ENCODE measurements at places on chromosomes 4 and X.

DNA sequence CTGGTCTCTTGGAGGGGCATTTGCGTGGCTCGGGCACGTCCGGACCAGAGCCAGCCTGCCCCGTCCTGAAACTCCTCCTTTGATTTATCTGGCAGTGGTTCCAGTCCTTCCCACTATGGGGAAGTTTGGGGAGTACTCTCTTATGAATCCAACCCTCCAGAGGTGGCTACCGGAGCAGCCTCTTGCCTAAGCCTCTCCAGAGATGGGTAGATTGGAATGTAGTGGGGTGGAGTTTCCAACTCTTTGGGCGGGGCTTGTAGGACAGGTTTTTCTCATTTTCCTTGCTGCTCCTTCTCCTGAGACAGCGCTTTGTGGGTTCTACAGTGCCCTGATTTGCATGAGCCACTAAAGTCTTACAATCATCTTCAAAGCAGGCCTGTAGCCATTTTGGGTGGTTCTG lies 60.1 kb upstream of the XAGE1B start:
- no peak for DNase-seq

GRCh38 chrX:42755815-42756214 lies 22.1 kb downstream of the PPP1R2C start:
- DNase-seq: no peak

DNA sequence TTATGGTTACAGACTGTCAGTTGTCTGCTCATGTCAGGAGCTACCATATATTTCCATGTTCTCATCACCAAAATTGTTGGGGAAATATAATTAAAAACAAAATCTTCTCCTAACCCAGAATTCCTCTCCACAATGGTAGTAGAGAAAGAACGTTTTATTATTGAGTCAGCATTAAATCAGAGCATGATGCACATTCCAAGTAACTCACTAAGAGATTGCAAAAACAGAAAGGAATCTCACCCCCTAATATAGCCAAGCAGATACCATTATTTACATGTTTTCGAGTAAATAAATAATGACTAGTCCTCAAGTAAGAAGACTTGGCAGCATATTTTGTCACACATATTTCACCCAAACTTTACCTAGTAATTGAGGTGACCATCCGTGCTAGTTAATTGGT lies 36.2 kb upstream of the ARHGEF6 start:
- DNase-seq: no peak

DNA sequence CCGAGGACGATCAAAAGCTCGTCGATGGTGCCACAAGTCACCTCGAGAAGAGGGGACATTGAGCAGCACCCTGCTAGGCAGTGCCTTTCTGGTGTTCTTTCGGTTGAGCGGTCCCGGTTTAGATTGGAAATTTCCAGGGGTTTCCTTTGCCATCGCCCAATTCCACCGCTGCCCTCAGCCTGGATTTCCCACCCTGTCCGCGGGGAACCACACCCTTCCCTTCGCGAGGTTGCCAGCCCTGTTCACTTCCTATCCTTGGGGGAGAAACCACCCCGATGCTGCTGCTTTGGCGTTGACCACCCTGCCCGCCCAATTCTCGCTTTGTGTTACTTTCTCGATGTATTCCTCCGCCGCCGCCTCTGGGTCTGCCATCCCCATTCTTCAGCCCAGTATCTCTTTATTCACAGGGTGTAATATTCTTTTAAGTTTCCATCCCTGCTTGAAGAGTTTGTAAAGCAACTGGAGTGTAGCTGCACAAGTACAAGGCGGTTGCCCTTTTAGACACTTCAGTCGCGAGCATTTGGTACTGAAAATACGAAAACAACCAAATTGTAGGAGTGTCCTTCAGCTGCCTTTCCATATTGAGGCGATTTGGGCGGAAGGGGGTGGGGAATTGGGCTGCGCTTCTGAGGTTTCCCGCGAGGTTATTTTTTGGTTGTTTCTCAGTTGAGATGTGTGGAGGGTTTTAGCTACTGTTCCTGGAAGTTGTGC lies 1.1 kb downstream of the OGT start:
- DNase-seq: no peak

DNA sequence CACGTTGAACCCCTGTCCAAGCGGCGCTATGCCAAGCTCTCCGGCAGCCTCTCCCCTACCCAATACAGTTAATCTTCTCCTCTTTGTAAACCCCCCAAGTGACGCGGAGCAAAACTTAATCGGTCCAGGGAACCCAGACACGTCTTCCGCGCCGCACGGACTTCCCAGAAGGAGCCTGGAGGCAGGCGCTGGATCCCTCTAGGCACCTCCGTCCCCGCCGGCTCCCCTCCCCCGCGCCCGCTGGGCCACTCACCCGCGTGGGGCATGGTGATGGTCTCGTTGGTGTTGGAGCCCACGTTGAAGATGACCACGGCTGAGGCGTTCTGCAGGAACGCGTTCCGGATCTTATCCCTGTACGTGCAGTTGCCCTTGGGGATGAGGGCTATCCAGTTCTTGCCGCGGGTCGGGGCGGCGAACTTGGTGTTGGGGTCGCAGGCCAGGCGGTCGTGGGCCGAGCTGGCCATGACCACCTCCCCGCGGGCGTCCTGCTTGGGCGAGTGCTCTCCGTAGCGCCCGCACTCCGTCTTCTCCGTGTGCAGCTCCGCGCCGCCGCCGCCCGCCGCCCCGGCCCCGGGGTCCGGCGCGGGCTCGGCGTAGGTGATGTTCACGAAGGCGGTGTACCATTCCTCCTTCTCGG lies 1.1 kb downstream of the RNF150 start:
- peak; percentile 47 for DNase-seq

- DNase-seq: no peak
These were observed 100.1 kb upstream of the KLF3 start for GRCh38 chr4:38563707-38564495.

DNA sequence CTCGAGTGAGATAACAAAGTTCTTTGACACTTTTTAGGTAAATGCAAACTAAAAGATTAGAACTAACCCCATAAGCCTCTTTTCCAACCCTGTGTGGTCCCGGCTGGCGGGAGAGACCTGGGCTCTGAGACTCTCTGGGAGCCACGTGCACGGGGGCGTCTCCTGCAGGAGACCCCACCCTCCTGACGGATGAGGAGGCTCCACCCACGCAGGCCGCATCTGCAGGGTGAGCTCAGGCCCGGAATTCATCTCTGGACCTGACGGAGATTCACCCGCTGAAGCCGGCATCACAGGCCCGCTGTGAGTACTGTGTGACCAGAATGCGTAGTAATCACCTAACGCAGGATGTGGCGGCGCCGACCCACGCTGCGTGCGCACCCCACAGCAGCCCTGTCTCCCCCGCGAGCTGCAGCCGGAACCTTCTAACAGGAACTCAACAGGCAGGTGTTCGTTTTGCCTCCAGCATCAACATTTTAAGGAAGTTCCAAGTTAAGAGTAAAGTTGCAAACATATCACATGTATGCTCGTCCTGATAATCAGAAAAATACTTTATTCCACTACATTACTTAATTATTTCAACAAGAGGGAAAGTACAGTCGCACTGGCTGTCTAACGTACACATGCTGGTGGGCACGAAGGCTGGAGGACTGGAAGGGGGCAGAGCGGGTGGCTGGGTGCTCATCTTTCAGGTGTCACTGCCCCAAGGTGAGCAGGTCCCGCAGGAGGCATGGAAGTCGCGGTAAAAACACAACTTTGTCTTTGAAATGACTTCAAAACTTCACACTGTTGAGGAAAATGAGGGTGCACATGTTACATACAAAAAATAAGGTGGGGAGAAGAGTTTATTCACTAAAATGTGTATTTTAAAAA lies 44.5 kb downstream of the FGFRL1 start:
- no peak for DNase-seq

DNA sequence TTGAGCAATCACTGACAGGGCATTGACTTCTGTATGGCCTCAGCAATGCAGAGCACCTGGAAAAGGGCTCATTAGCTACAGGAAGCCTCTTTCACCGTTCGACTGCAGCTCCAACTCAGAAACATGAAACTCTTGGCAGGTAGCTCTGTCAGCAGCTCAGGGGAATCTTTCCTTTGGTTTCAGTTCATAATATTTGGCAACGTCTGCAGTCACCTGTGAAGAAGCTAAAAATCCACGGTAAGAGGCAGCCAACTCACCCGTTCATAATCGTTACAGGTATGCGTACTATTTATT lies 354.9 kb downstream of the CAMK2D start:
- no peak for DNase-seq

GRCh38 chrX:106780264-106780663 lies 22.2 kb upstream of the TBC1D8B start:
- DNase-seq: no peak

Measured in left kidney (tissue), 8 donors.